ENCODE measurements at places on chromosomes 16 and 17.
A peak's percentile ranks its signal among the peaks of the same experiment; 100 is the strongest.

DNA sequence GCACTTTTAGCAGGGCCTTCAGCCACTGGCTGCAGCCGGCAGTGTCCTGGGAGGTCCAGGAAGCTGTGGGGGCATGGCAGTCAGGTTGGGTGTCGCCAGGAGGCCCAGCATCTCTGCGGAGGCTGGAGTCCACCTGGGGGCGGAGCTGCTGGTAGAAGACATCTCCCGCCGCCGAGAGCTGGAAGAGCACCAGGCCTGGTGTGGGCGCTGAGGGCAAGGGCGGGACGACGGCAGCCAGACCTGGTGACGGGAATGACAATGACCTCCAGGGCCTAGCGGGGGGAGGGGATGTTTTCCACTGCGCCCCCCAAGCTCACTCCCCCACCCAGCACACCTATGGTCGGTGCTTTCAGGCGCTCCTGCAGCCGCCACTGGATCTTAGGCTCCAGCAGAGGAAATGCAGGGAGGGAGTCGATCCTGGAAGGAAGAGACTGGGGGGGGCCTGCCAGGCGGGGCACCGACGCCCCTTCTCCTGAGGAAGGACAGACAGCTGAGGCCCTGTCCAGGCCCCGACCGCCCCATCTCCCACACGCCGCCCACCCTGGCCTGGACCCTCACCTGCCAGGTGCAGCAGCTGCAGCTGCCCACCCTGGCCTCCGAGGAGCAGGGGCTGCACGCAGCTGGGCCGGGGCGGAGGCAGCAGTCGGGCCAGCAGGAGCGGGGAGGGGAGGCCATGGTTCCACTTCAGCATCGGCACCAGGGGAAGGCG lies 7.1 kb downstream of the TAF1C start:
- DNase-seq, result no peak

DNA sequence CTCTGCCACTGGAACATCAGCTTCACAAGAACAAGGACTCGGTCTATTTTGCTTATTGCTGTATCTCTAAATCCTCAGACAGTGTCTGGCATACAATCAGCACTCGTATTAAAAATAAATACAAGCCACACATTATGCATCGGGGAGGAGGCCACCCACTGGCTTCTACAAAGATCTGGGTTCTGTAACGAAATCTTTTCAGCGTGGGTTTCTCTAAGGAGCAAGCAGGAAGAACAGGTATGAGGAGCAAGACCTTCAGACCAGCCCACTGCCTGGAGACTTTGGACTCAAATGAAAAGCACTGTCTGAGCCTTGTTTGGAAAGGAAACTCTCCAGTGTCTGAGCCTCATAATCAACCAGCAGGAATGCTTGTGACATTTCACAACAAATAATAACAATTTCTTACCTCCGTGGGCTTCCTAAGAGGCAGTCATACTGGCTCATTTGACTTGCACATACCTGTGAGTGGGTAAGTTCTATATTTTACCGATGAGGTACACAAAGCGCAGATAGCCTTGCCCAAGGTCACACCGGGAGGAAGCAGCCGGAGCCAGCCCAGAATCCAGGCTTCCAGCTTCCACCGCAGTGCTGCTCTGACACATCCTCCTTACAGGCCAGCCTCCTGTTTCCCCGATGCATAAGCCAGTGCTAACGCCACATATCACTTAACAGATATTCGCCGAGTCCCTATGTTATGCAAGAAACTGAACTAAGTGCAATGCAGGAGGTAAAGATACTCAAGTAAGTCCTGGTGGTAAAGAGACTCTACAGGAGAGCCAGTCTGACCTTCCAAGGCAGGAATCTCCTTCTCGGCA lies 118.6 kb upstream of the TNRC6C start:
- no peak for DNase-seq

- DNase-seq, result peak; percentile 41
Measured at GRCh38 chr17:14201021-14201987, 35.4 kb downstream of the CDRT15 start.

DNA sequence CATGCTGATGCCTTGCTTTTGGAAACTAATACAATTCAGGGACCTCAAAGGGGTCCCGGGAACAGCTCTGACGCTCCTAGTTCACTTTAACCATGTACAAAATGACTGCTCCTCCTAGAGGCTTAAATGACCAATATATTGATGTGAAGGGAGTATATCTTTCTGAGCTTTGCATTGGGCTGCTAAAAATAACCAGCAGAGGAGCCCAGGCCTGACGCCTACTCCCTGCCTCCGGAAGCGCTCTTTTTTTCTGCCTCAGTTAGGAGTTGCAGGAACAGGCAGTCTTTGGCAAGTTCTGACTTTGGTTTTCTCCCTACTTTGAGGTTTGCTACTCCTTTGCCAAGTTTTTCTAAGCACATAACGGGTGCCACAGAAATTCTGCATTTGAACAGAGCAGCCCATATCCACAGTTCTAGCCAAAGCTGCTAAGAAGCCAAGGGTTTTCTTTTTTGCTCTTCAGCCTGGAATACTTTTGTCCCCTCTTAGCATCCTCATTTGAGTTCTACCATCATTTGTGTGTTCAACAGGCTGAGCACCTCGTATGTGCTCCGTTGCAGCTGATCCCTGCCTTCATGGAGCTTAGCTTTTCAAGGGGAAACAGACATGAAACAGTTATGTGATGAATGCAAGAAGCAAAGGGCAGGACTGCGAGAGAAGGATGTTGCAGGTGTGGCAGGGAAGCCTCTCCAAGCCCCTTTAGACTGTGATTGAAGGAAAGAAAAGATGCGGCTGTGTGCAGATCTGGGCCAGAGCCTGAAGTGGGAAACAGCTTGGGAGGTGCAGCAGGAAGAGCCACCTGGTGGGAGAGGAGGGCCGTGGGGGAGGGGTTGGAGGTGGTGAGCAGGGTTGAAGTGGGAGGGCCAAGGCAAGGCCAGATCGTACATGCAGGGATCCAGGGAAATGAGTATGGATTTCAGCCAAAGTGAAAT lies 2.8 kb upstream of the NAGPA start:
- no peak for DNase-seq

- no peak for DNase-seq
Measured at GRCh38 chr17:48148854-48149786, 41.6 kb downstream of the SNX11 start.

DNA sequence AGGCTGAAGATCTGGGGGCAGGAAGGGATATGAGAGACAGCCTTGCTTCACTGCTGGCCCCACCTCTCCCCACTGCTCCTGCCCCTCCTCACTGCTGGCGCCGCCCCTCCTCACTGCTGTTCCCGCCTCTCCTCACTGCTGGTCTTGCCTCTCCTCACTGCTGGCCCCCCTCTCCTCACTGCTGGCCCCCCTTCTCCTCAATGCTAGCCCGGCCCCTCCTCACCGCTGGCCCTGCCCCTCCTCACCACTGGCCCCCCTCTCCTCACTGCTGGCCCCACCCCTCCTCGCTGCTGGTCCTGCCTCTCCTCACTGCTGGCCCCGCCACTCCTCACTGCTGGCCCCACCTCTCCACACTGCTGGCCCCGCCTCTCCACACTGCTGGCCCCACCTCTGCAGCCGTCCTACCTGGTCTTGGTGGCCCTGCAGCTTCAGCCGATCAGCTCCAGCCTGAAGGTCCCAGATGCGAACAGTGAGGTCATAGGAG lies 9.5 kb upstream of the PAM16 start:
- no peak for DNase-seq

- DNase-seq, result no peak
Measured at GRCh38 chr16:84040823-84041820, 1.5 kb downstream of the SLC38A8 start.

GRCh38 chr16:65917466-65917865 lies 449.0 kb upstream of the CDH5 start:
- no peak for DNase-seq

Data from activated CD4-positive, CD25-positive, alpha-beta regulatory T cell treated with anti-CD3 and anti-CD28 coated beads, Interleukin-2, amount 50 U/mL, for 16 hours (primary cell).